Naive thymus-derived CD4-positive, alpha-beta T cell (primary cell): ENCODE measurements at places on chromosomes 4 and X.

DNA sequence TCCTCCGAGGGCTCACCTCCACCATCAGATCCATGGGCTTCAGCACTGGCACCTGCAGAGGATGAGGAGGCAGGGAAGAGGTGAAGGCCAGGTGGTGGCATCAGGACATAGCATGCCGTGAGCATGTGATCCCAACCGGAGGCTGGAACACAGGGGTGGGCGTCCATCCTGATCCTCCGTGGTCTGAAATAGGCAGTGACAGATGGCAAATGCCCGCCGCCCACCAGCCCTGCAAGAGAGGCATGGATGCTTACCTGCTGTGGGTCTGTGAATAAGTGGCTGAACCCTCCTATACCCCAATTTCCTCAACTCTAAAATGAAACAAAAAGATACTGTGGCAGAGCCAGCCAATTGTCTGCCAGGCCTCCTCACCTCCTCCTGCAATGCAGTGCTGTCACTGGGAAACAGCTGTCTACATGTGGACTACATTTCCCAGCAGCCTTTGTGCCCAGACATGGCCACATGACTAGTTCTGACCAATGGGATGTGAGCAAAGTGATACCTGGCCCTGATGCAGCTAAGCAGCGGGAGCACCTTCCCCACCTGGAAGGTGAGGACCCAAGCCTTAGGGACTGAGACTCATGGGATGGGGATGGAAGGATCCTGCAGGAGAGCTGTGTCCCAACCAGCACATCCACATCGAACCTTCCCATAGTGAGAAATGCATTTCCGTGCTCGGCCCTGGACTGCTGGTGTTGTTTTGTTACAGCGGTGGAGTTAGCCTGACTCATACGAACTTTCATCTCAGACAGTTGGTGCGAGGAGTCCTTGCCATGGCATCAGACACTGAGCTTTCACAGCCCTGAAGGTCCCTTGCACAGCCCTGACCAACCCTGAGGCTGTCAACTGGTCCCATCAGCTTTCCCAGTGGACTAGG lies 99.5 kb downstream of the PPP2R2C start:
- no peaks in the 10 kb centered on the region for H3K4me1 ChIP-seq
- no peak overlapping the region for H3K4me3 ChIP-seq
- no peaks in the 10 kb centered on the region for H3K36me3 ChIP-seq
- no peak overlapping the region for H3K27ac ChIP-seq

DNA sequence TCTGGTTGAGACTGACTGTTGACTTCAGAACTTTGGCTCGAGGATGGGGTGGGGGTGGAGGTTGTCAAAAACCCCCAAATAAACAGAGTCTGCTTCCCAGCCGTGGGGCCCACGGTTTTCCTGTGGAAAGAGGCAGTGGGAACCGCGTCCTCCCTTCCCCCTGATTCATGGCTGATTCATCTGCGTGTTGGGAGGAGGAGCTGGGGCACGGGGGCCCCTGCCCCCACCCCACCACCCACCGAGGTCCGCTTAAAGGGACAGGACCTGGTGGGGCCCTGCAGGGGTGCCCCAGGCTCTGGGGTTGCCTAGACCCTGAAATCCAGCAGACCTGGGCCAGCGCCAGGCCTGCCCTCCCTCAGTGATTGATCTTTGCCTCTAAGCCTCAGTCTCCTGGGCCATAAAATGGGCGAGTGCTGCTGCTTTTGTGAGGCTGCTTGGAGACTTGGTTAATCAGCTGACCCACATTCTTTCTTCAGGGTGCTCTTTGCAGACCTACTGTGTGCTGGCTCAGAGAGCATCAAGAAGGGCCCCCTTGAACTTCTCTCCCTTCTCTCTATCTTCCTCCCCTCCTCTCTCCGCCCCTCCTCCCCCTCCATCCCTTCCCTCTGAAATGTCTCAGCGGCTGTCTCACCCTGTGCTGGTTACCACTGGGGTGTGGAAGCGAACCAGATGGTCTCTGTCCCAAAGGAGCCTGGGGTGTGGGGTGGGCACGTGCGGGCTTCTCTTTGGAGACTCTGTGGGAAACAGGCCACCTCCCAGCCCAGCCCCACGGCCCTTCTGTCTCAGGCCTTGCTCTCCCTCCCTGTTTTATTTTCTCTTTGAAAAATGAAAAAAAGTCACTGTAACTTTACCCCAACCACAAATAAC lies 9.1 kb downstream of the HTRA3 start:
- H3K36me3 ChIP-seq = no peaks in the 10 kb centered on the region
- H3K4me3 ChIP-seq = no peak overlapping the region
- H3K27me3 ChIP-seq = no peaks in the 10 kb centered on the region
- no peaks in the 10 kb centered on the region for H3K4me1 ChIP-seq

DNA sequence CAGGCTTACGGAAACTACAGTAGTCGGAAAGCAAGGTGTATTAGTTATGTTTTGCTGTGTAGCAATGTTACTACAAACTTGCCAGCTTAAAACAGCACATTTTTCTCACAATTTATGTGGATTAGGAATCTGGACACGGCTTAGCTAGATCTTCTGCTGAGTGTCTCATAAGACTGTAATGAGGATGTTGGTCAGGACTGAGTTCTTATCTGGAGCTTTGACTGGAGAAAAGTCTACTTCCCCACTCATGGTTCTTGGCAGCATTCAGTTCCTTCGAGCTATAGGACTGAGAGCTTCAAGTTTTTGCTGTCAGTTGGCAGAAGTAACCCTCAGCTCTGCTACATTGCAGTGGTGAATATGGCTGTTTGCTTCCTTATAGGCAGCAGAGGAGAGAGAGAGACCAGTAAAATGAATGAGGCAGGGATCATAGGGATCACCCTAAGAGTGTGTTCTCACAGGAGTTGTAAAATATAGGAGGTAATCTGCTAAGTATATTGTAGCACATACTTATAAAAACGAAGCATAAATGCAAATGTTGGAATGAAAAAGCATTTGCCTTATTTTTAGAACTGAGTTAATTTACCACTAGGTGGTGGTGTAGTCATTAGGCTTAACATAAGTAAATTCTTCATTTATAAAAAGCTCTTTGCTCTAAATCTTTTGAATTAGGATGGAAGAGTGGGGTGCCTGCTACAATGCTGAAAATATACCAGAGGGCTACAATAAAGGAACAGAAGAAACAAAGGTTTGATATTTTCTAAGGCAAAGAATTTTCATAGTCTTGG lies 38.6 kb downstream of the ALG13 start:
- H3K4me1 ChIP-seq = no peaks in the 10 kb centered on the region
- no peaks in the 10 kb centered on the region for H3K36me3 ChIP-seq
- no peak overlapping the region for H3K27ac ChIP-seq
- H3K27me3 ChIP-seq = no peaks in the 10 kb centered on the region
- no peak for DNase-seq

DNA sequence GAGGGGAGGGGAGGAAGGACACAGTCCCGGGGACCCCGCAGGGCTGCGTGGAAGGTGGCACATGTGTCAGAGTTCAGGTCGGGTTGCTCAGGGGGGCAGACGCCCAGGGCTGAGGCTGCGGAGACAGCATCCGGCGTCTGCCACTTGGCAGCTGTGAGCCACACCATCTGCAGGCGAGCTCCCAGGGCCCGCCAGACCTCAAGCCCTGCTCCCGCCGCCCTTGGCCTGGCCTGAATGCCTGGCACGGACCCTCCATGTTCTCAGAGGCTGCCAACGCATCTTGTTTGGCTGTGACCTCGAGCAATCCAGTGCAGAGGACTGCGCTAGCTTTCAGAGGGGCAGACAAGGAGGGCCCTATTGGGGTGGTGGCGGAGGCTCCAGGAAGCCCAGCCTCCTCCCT lies 5.1 kb downstream of the BGN start:
- no peaks in the 10 kb centered on the region for H3K27me3 ChIP-seq
- no peak for DNase-seq
- no peak overlapping the region for H3K27ac ChIP-seq
- H3K36me3 ChIP-seq = no peaks in the 10 kb centered on the region
- no peaks in the 10 kb centered on the region for H3K4me1 ChIP-seq

DNA sequence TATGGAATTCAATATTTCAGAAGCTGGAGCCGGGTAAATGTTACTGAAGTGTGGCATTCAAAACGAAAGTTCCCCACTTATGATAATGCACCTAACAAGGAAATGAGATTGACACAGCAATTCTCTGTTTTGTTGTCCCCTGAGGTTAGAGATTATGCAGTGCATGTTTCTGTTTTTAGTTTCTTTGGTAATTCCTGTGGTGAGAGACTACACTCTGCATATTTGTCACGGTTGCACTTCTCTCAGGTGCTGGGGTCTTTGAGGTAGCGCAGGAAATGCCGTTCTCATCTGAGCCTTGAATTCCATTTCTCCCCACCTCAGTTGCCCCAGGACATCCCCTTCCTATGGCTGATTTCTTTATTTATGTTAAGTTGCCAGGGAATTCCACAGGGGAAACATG lies 15.3 kb upstream of the BEND4 start:
- H3K36me3 ChIP-seq = no peaks in the 10 kb centered on the region
- no peak overlapping the region for H3K4me3 ChIP-seq
- no peaks in the 10 kb centered on the region for H3K27me3 ChIP-seq
- no peaks in the 10 kb centered on the region for H3K4me1 ChIP-seq

- H3K27me3 ChIP-seq = no peaks in the 10 kb centered on the region
- no peak for DNase-seq
- H3K4me1 ChIP-seq = no peaks in the 10 kb centered on the region
- no peak overlapping the region for H3K4me3 ChIP-seq
- H3K36me3 ChIP-seq = no peaks in the 10 kb centered on the region
These were observed 19.9 kb upstream of the KIAA1210 start for GRCh38 chrX:119147486-119147885.

- H3K27me3 ChIP-seq = no peaks in the 10 kb centered on the region
- no peak overlapping the region for H3K27ac ChIP-seq
- H3K4me3 ChIP-seq = no peak overlapping the region
- no peak for DNase-seq
- no peaks in the 10 kb centered on the region for H3K4me1 ChIP-seq
- H3K36me3 ChIP-seq = no peaks in the 10 kb centered on the region
These were observed 104.5 kb downstream of the DCLK2 start for GRCh38 chr4:150182794-150183193.

DNA sequence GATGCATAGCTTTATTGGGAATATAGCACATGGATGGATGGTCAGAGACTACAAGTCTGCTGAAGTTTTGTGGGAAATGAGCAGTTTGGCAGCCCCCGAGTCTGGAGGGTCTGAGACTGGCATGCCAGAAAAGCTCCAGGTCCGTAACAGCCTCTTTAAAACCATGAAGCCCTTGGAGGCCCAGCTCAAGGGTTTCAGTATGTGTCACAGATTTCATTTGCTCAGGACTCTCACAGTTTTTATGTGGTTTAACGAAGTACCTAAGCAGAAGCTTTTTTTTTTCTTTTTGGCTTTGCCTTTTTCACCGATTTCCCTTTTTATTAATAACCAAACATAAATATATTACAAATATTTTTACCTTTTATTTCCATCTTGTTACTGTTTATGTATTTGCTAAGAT lies 30.6 kb upstream of the TMEM184C start:
- H3K27me3 ChIP-seq = no peaks in the 10 kb centered on the region
- H3K27ac ChIP-seq = no peak overlapping the region
- DNase-seq = no peak
- no peaks in the 10 kb centered on the region for H3K4me1 ChIP-seq

GRCh38 chr4:87498446-87498900 lies 30.7 kb downstream of the SPARCL1 start:
- H3K27me3 ChIP-seq = no peaks in the 10 kb centered on the region
- no peaks in the 10 kb centered on the region for H3K36me3 ChIP-seq
- no peak overlapping the region for H3K4me3 ChIP-seq
- H3K27ac ChIP-seq = no peak overlapping the region
- no peak for DNase-seq

DNA sequence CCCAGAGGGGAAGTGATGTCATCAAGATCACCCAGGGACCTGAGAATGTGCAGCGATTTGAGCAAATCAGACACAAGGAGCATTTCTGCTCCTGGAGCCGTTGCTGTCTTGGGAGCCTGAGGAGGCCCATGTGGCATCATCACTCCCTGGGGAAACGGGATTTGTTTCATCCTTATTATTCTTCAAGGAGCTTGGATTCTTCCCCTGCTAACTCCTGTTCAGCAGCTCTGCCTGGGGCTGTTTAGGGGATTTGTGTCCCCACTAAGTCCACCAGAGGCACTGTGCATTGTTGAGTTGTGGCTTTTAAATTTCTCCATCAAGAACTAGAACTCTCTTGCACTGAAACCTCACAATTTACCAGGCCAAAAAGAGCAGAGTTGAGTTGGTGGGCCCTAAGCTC lies 104.2 kb upstream of the MSX1 start:
- no peak overlapping the region for H3K27ac ChIP-seq
- no peak for DNase-seq
- no peaks in the 10 kb centered on the region for H3K27me3 ChIP-seq
- no peaks in the 10 kb centered on the region for H3K36me3 ChIP-seq
- H3K4me3 ChIP-seq = no peak overlapping the region

- H3K27me3 ChIP-seq = no peaks in the 10 kb centered on the region
- no peak for DNase-seq
- no peaks in the 10 kb centered on the region for H3K36me3 ChIP-seq
- H3K27ac ChIP-seq = no peak overlapping the region
- no peaks in the 10 kb centered on the region for H3K4me1 ChIP-seq
These were observed 40.3 kb upstream of the MSX1 start for GRCh38 chr4:4819213-4819606.

DNA sequence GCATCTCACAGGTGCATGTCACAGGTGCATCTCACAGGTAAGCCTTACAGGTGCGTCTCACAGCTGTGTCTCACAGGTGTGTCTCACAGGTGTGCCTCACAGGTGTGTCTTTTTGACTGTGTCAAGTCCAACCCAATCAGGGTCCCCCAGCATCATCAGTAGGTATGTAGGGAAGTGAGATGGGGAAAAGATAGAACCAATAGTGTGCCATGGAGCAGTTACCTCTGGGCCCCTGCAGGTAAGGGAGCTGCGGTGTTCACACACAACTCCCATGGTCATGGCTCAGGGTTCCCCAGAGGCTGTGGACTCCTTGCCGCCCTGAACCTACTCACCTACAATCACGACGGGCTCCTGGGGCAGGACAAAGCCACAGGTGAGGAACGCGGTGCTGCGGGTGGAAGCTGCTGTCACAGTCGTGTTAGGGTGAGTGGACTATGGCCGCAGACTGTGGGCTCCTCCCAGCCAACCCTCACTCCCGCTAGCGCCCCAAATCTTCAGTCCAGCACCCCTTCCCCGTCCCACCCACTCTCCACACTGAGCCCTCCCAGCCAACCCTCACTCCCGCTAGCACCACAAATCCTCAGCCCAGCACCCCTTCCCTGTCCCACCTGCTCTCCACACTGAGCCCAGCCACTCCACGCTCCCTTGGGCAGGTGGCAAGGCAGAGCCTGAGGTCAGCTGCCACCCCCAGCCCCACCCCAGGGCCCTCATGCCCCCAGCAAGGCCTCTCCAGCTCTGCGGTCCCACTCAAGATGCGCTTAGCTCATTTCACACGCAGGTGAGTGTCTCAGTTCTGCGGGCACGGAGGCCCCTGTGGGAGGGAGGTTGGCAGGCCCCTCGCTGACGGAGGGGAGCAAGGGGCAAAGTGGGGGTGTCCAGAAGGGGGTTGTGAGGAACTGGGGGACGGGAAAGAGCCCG lies 2.1 kb upstream of the PDE6B start:
- no peak for DNase-seq
- no peaks in the 10 kb centered on the region for H3K36me3 ChIP-seq
- no peaks in the 10 kb centered on the region for H3K27me3 ChIP-seq
- H3K4me3 ChIP-seq = no peak overlapping the region
- H3K27ac ChIP-seq = no peak overlapping the region

GRCh38 chrX:34879886-34880285 lies 62.7 kb upstream of the FAM47B start:
- H3K36me3 ChIP-seq = no peaks in the 10 kb centered on the region
- no peaks in the 10 kb centered on the region for H3K4me1 ChIP-seq
- H3K27me3 ChIP-seq = no peaks in the 10 kb centered on the region
- no peak for DNase-seq

- H3K4me1 ChIP-seq = no peaks in the 10 kb centered on the region
- H3K27me3 ChIP-seq = no peaks in the 10 kb centered on the region
- no peak overlapping the region for H3K27ac ChIP-seq
- no peak overlapping the region for H3K4me3 ChIP-seq
These were observed 715.0 kb upstream of the LCORL start for GRCh38 chr4:18736551-18736950.
